ENCODE measurements at places on chromosomes 1 and 21.

DNA sequence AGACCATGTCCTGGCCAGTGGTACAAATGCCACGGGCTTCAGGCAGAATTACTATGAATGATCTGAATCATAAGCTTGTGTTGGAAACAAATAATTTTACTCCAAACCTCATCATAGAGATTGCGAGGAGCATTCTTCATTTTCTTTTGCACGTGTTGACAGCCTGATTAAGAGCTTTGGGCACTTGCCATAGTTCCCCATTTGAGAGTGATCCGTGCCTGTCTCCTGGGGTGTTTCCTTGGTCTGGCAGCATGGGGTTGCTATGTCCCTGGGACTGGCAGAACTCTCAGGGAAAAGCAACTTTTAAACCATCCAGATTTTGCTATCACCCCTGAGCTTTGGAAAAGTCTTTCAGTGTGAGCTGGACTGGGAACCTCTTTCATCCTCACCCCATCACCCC lies 54.3 kb upstream of the KCNJ6 start:
- no peak for DNase-seq

- DNase-seq, result no peak
Observed at GRCh38 chr21:39644062-39644560, 31.4 kb downstream of the B3GALT5 start.

GRCh38 chr1:7698641-7699040 lies 72.5 kb upstream of the VAMP3 start:
- DNase-seq, result no peak

- no peak for DNase-seq
Observed at GRCh38 chr1:165288350-165289120, 68.0 kb downstream of the LMX1A start.

DNA sequence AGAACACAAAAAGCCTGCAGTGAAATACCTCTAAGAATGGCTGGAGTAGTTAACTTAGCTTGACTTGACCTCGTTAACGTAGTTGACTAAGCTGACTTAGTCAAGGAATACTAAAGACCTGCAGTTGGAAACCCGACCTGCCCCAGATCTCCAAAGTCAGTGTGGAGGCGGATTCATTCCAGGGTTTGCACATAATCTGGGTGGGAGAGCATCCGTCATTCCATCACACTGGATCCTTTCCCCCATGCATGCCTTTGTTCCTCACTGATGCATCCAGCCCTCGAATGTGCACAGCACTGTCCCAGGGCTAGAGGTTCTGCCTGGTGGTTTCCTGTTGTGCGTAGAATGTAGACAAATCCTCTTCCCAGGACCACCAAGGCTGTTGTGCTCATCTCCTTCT lies 76.4 kb downstream of the KCNN3 start:
- DNase-seq, result no peak

- DNase-seq, result peak; percentile 7
Observed at GRCh38 chr1:186985889-186986491, 157.2 kb downstream of the PLA2G4A start.

- no peak for DNase-seq
Observed at GRCh38 chr1:223177681-223178080, 34.6 kb upstream of the TLR5 start.

DNA sequence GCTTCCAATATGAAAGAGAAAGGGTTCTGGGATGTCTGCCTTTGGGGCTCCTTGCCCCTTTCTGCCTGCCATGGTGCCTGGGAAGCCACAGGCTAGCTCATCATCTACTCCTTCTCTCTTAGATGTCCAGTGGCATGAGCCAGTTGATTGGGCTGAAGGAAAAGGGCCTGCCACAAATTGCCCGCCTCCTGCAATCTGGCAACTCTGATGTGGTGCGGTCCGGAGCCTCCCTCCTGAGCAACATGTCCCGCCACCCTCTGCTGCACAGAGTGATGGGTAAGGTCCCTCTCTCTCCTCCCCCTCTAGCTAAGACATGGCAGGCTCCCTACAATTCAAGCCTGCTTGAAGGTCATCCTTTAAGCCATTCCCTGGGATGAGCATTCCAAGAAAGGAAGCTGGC lies 41.0 kb downstream of the PKP1 start:
- DNase-seq, result no peak

- no peak for DNase-seq
Observed at GRCh38 chr1:107525961-107526360, 385.1 kb downstream of the NTNG1 start.

- no peak for DNase-seq
Observed at GRCh38 chr21:34650861-34651431, 17.8 kb upstream of the CLIC6 start.

DNA sequence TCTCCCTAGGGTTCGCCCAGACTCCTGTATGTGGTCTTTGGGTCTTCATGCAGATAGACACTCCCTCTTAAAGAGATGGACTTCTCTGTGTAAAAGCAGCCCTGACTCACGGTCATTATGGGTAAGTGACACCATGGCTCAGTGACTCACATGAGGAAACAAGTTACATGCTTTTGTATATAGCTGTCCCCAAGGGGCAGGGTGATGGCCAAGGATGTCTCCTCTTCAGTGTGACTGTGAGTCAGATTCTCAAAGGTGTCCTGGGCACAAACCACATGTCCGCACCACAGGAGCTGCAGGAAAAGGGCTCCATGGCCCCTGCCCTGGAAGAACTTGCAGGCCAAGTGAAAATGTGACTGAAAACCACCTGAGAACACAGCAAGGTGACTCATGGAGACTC lies 380.4 kb downstream of the NPHP4 start:
- DNase-seq, result no peak

GRCh38 chr1:156741481-156741983 lies 644 bp upstream of the MRPL24 start:
- no peak for DNase-seq

DNA sequence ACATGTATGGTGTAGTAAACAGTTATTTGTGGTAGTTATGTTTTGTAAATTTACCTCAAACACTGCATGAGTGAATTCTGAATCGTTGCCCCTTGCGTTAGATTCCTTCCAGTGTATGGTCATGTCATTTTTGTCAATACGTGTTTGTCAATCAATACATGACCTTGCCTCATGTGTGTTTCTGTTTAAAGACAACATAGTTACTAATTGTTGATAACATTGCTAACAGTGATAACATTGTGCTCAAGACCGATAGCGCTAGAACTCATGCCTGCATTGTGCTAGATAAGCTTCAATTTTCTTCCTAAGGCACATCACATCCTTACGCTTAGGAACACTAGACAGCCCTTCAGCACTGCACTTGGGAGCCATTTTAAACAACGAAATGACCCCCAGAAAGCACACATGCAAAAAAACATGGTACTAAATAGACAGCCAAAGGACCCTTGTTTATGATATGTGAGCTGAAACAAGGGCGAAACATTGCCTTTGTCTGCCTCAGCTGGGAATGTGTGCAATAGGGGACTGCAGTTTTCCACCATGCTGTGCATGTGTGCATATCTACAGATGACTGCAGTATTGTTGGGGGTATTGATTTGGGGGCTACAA lies 37.3 kb downstream of the MRPS6 start:
- no peak for DNase-seq

DNA sequence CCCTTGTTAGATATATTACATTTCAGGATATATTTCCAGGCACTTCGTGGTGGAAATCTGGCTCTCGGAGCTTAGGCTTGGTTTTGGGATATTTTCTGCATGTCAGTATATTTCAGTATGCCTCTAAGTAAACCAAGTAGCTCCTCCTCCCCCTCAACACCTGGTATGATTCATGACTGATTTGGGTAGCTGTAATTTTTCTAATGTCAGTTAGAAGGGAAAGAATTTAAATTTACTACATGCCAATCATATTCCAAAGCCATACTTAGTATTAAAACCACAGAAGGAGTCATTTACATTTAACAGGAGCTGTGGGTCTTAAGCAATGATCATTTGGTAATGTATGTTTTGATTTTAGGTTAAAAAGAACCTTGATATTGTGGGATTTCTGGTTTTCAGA lies 40.6 kb downstream of the ST6GALNAC3 start:
- no peak for DNase-seq

DNA sequence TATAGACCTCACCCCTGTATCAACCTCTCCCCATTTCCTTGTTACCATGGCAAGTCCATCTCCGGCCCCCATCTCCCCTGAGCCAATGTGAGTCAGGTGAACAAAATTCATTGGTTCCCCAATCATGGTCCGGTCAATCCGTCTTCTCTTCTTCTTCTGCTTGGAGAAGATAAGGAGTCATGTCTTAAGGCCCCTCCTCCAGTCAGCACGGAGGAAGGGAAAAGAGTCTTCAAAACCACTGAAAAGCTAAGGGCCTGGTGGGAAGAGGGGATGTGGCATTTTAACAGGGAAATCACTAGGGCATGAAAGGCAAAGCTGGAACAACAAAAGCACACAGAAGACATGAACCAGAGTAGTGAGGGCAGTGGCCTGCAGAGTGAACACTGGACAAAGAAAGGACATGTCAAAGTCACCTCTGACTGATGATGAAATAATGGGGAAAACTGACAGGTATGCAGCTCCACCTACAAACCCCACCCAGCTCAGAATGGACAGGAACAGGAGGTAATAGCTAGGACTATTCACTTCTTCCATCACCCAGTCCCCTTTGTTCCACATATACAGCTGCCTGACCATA lies 4.4 kb downstream of the CDC42SE1 start:
- no peak for DNase-seq

- peak; percentile 53 for DNase-seq
Observed at GRCh38 chr1:89198491-89199072, at the start of gene GBP4. Gene GBP4 (minus strand): TSS chr1:89198942. CDS start chr1:89198834, 108 bp downstream.

DNA sequence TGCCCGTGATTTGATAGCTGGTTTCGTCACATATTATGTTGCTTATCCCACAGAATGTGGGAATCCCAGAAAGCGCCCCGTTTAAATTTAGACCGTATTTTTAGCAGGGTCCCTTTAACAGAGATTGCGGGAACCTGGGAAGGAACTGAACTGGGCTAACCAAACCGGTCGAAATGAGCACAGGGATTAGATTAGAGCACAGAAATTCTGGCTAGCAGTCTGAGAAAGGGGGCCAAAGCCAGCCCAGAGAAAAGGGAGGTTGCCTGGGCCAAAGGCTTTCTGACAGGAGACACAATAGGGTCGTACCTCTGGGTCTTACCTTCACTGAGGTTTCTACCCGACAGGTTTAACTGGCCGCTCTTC lies 327 bp downstream of the LRRC40 start:
- no peak for DNase-seq

DNA sequence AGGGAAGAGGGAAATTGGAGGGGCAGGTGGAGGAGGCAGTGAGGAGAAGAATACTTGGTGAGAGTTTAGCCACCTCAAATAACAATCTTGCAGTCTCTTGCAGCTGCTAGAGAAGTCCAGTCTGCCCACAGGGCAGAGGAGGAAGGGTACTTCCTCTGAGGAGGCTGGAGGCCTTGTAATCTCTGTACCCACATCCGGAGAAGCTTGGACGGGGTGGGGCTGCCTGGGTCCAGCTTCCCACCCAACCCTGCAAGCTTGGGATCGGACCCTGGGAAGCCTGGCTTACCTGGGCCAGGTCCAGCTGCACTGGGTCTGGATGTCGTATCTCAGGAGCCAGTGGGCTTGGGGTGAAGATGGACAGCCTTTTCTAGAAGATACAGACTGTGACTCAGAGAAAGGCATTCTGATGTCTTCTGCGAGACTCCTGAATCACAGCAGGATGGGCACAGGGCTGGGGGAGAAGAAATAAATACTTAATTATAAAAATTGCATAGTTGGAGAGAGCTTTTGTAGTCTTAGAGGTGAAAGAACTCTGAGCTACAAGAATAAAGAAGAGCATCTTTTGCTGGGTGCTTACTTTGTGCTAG lies 111.8 kb upstream of the JUN start:
- DNase-seq, result no peak

DNA sequence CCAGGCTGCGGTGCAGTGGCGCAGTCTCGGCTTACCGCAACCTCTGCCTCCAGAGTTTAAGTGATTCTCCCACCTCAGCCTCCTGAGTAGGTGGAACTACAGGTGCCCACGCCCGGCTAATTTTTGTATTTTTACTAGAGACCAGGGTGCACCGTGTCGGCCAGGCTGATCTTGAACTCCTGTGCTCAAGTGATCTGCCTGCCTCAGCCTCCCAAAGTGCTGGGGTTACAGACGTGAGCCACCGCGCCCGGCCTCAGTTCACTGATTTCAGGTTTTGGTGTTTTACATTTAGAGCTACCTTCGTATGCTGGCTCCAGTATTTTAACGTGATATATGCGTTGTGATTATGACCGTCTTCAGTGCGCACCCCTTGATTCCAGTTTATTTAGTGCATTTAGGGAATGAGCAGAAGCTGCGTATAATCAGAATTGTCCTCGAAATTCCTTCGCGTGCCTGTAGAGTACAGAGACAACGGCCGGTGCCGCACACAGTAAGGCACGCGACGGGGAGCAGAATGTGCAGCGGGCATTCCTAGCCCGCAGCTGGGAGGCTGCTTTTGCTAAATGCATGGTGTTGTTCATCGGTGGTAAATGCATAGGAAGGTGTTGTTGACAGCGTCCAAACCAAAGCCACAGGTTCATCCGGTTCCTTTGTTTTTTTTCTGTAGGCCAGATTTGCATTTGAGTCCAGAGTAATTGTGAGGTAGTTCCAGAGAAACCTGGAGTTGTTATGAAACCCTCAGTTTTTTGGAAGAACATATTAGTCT lies 48.9 kb upstream of the DIP2A start:
- no peak for DNase-seq

DNA sequence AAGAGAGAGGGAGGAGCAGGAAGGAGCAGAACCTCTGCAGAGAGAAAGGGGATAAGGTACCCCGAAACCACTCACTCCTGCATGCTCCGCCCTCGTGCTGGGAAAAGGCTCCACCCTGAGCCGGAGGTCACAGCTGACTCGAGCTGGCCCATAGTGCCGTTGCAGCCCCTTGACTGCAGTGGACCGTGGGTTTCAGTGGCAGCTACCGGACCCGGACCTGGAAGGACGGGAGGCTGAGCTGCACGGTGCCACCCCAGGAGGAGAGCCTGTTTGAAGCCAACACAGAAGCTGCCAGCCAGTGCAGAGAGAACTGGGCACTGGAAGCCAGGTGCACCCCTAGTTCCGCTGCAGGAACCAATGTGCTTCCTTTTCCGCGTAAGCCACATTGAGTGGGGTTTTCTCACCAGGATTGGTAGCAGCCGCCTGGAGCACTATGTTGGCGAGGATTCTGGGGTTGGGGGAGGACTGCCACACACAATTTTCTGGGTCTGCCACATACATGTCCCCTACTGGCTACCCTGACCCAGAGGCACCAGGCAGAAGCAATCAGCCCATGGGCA lies 83.3 kb downstream of the FBXO2 start:
- DNase-seq, result no peak

GRCh38 chr1:1684031-1684681 lies 8.4 kb downstream of the SLC35E2B start:
- DNase-seq, result no peak

- no peak for DNase-seq
Observed at GRCh38 chr1:230211436-230212145, 144.6 kb downstream of the GALNT2 start.

GRCh38 chr21:33362044-33362555 lies 37.3 kb downstream of the IFNAR1 start:
- peak; percentile 87 for DNase-seq

Measured in CD4-positive, alpha-beta T cell treated with Interleukin-6 at 100 ng/mL for 8 hours (primary cell).